ENCODE measurements at places on chromosomes 16 and 17. TPM values are rescaled to one million over a fixed set of nuclear protein-coding genes. Genes with fewer than 3 reads are reported as not detected.

The TBL3 gene
- 48.0 TPM for polyA plus RNA-seq

The SPEM1 gene
- polyA plus RNA-seq, result not detected

The CHP2 gene
- polyA plus RNA-seq, result not detected

The TBC1D3G gene
- polyA plus RNA-seq, result not detected

The ZP2 gene
- polyA plus RNA-seq, result not detected

The ZFHX3 gene
- polyA plus RNA-seq, result not detected

The MYO18A gene
- 16.8 TPM for polyA plus RNA-seq

The SMIM36 gene
- polyA plus RNA-seq, result not detected

GRCh38 chr17:76366247-76366646 is 12.5 kb upstream of the PRPSAP1 start:
- H3K27ac ChIP-seq, result no peak overlapping the region
- no peaks in the 10 kb centered on the region for H3K27me3 ChIP-seq
- no peak overlapping the region for H3K4me3 ChIP-seq

DNA sequence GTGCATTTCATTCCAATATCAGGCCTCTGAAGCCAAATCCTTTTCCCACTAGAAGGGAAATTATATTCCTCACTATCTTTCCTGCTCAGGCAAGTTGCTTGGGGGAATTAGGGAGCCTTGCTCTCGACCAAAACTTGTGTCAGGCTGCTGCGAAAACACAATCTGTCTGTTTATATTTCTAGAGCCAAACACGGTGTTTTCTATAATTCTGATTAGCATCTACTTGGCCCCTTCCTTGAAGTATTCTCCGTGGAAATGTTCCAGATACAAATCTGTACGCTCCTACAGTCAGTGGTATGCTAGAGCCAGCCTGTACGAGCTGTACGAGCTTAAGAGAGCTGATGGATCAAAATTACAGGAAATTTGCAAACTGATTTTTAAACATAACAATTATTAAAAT is 299.3 kb upstream of the SALL1 start:
- no peak for DNase-seq
- no peak overlapping the region for H3K4me3 ChIP-seq
- H3K27ac ChIP-seq, result no peak overlapping the region
- H3K27me3 ChIP-seq, result no peaks in the 10 kb centered on the region

DNA sequence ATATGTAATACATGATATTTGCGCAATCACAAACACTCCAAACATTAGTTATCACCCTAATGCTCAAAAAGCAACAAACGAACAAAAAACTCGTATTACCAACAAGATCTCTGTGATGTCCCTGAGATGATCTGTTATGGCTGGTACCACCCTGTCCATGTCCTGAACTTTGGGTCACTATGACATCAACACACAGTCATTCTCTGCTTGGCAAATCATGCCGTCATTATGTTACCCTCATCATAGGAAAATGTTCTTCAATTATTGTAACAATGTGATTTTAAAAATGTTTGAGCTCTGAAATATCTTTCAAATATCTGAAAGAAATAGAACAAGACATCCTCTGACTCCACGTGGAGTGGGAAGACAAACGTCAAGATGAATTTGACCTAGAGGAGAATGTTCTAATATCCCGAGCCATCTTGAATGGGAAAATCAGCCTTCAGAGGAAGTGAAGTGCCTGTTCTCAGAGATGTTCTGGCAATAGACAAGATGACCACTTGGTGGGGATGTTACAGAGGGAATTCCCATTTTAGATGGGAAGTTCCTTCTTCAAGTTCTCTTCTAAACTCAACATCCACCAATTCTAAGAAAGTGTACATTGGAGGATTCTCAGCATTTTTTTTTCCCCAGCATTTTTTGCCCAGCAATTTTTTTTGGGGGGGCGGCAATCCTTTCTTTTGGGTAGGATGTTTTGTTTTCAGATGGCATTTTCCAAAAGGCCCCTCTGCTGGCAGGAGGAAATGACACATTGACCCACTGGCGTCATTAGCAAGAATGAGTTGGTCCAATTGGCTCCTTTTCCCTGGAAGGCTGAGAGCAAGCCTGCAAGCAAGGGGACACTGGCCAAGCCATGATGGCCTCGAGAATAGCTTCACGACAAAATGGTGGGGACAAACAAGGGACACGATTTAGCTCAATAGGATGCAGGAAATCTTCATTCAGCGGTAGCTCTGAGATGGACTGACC is 3.7 kb upstream of the HSD17B2 start:
- DNase-seq, result no peak
- H3K4me1 ChIP-seq, result no peaks in the 10 kb centered on the region
- peaks cover 2% of the 10 kb centered on the region for H3K27me3 ChIP-seq
- no peak overlapping the region for H3K27ac ChIP-seq
- H3K4me3 ChIP-seq, result no peak overlapping the region

GRCh38 chr16:56939801-56940200 is 7.9 kb downstream of the HERPUD1 start:
- DNase-seq, result no peak
- H3K4me3 ChIP-seq, result peak overlapping the region; percentile 70
- no peaks in the 10 kb centered on the region for H3K27me3 ChIP-seq
- peak overlapping the region; percentile 85 for H3K27ac ChIP-seq

DNA sequence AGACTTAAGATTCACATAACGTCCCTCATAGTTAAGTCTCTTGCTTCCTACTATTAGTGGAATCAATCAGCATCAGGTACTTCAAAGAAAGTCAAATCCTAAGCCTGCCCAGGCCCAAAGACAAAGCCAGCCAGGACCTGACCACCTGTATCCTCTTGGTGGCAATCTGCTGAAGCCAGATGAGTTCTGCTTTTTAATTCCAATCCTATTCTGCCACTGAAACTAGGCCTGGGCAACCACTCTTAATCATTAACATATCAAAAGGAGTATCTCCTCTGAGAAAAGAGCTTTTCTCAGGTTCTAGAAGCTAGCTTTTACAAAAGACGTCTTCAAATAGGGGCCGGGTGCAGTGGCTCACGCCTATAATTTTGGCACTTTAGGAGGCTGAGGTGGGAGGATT is 15.1 kb upstream of the GLG1 start:
- H3K4me3 ChIP-seq, result no peak overlapping the region
- peaks cover 54% of the 10 kb centered on the region for H3K36me3 ChIP-seq
- no peak for DNase-seq
- H3K4me1 ChIP-seq, result no peaks in the 10 kb centered on the region

- H3K4me1 ChIP-seq, result no peaks in the 10 kb centered on the region
- H3K27me3 ChIP-seq, result no peaks in the 10 kb centered on the region
- no peaks in the 10 kb centered on the region for H3K36me3 ChIP-seq
- no peak for DNase-seq
Observed at GRCh38 chr16:57754354-57755060, 18.9 kb downstream of the KATNB1 start.

- no peak overlapping the region for H3K4me3 ChIP-seq
- H3K27me3 ChIP-seq, result no peaks in the 10 kb centered on the region
- peaks cover 26% of the 10 kb centered on the region for H3K36me3 ChIP-seq
- DNase-seq, result peak; percentile 42
- H3K4me1 ChIP-seq, result peaks cover 19% of the 10 kb centered on the region
Observed at GRCh38 chr16:1723450-1724147, 17.6 kb downstream of the MAPK8IP3 start.

GRCh38 chr16:31113121-31114120 is 4.0 kb upstream of the KAT8 start:
- H3K27me3 ChIP-seq, result no peaks in the 10 kb centered on the region
- no peak overlapping the region for H3K27ac ChIP-seq
- H3K36me3 ChIP-seq, result peaks cover 9% of the 10 kb centered on the region
- no peak overlapping the region for H3K4me3 ChIP-seq

- DNase-seq, result peak; percentile 74
- peak overlapping the region; percentile 98 for H3K27ac ChIP-seq
- no peaks in the 10 kb centered on the region for H3K27me3 ChIP-seq
- peak overlapping the region; percentile 98 for H3K4me3 ChIP-seq
- H3K36me3 ChIP-seq, result peaks cover 20% of the 10 kb centered on the region
- peaks cover 65% of the 10 kb centered on the region for H3K4me1 ChIP-seq
Observed at GRCh38 chr17:50865060-50865867, 890 bp downstream of the TOB1 start.

DNA sequence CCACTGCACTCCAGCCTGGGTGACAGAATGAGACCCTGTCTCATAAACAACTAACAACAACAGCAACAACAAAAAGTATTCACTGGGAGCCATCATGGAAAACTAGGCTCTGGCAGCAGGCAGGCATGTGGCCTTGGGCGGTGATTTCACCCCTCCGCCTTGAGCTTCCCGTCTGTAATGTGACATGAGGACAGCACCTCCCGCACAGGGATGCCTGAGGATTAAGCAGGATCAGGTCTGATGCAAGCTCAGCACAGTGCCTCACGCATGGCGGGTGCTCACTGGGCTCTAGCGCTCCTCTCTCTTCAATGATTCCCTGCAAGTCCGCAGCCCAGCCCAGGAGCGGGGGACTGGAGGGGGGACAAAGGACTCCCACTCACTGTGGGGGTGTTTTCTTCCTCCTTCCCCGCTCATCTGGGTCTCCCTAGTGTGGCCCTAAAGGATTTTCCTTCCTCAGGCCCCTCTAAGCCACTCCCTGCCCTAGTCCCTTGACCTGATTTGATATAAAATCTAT is 2.8 kb downstream of the PLCD3 start:
- no peaks in the 10 kb centered on the region for H3K36me3 ChIP-seq
- H3K27me3 ChIP-seq, result no peaks in the 10 kb centered on the region
- no peak for DNase-seq
- no peak overlapping the region for H3K27ac ChIP-seq
- no peak overlapping the region for H3K4me3 ChIP-seq

GRCh38 chr17:21129023-21129681 is 2.4 kb downstream of the DHRS7B start:
- H3K36me3 ChIP-seq, result no peaks in the 10 kb centered on the region
- DNase-seq, result no peak
- H3K27ac ChIP-seq, result no peak overlapping the region
- no peak overlapping the region for H3K4me3 ChIP-seq

DNA sequence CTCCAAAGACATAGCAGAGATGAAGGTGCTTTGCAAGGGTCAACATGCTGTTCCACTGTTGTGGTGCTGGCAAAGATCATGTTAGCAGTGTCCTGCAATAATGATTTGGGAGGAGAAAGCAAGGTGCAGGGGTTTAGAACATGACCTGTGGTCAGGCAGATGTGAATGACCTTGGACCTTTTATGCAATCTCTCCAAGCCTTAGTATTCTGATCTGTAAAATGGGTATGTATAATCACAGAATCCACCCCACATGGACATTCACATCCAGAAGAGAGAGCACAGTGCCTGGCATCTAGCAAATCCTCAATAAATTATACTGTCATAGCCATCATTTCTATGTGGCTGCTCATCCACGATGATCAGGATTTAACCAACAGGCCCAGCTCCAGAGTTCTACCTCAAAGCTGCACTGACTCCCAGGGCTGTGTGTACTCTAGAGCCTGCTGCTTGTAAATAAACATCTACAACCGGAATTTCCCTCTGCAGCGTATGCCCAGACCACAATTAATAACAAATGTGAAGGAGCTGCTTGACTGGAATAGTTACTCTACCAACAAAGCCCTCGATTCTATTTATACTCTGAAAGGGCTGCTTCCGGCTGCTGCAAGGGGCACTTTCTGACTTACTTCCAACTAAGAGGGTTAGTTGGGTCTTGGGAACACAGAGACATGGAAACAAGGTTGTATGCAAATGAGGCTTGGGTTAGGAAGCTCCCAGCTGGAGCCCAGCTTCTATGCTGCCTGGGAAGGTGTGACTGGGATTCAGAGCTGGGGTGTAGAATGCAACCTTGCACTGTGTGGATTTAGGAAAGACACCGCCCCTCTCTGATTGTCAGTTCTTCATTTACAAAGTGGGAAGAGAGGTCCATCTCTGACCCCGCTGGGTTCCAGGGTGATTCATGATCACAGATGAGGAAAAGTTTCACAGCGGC is 265.2 kb downstream of the XYLT1 start:
- H3K27me3 ChIP-seq, result no peaks in the 10 kb centered on the region
- no peak overlapping the region for H3K27ac ChIP-seq
- no peak for DNase-seq
- H3K4me1 ChIP-seq, result no peaks in the 10 kb centered on the region

GRCh38 chr17:58324409-58325288 is 3.9 kb downstream of the TSPOAP1 start:
- H3K4me1 ChIP-seq, result peaks cover 49% of the 10 kb centered on the region
- DNase-seq, result peak; percentile 22
- no peak overlapping the region for H3K27ac ChIP-seq
- peaks cover 2% of the 10 kb centered on the region for H3K36me3 ChIP-seq
- no peaks in the 10 kb centered on the region for H3K27me3 ChIP-seq

GRCh38 chr17:13337864-13338371 is 263.8 kb downstream of the HS3ST3A1 start:
- H3K4me3 ChIP-seq, result no peak overlapping the region
- H3K27me3 ChIP-seq, result peaks cover 5% of the 10 kb centered on the region
- no peak overlapping the region for H3K27ac ChIP-seq
- DNase-seq, result peak; percentile 25
- H3K4me1 ChIP-seq, result no peaks in the 10 kb centered on the region

DNA sequence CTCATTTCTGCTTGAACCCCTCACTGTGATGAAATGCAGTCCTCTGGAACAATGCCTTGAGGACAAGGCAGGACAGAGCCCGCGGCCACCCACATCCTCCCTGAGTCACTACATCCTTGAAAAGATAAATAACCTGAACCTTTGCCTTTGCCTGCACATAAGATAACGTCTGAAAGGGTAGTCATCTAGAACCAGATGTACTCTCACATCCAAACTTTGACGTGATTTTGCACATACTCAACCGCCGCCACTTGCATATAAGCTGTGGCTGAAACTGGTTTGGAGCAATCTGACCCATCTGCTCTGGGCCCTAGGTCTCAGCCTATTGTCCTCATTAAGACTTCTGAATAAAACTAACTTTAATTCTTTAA is 252.1 kb downstream of the PHKB start:
- no peak overlapping the region for H3K27ac ChIP-seq
- H3K4me1 ChIP-seq, result no peaks in the 10 kb centered on the region
- H3K36me3 ChIP-seq, result no peaks in the 10 kb centered on the region
- H3K4me3 ChIP-seq, result no peak overlapping the region
- no peaks in the 10 kb centered on the region for H3K27me3 ChIP-seq
- DNase-seq, result peak; percentile 49

- H3K27me3 ChIP-seq, result no peaks in the 10 kb centered on the region
- no peaks in the 10 kb centered on the region for H3K36me3 ChIP-seq
- H3K27ac ChIP-seq, result no peak overlapping the region
Observed at GRCh38 chr17:60158751-60159478, 9.1 kb downstream of the CA4 start.

DNA sequence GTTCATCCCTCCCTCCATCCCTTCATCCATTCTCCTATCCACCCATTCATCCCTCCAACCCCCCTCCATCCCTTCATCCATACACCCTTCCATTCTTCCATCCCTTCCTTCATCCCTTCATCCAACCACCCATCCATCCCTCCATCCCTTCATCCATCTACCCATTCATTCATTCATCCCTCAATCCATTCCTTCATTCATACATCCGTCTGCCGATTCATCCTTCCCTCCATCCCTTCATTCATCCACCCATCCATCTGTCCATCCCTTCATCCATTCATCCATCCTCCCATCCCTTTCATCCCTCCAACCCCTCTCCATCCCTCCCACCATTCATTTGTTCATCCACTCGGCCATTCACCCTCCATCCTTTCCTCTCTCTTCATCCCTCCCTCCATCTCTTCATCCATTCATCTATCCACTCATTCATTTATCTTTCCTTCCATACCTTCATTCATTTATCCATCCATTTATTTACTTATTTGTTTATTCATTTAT is 95.7 kb downstream of the FOXL1 start:
- no peaks in the 10 kb centered on the region for H3K36me3 ChIP-seq
- no peak overlapping the region for H3K4me3 ChIP-seq
- DNase-seq, result no peak
- no peaks in the 10 kb centered on the region for H3K27me3 ChIP-seq
- H3K4me1 ChIP-seq, result no peaks in the 10 kb centered on the region

- H3K36me3 ChIP-seq, result no peaks in the 10 kb centered on the region
- no peak overlapping the region for H3K27ac ChIP-seq
- H3K27me3 ChIP-seq, result no peaks in the 10 kb centered on the region
- no peak overlapping the region for H3K4me3 ChIP-seq
- no peaks in the 10 kb centered on the region for H3K4me1 ChIP-seq
Observed at GRCh38 chr17:72514891-72515290, 394.1 kb downstream of the SOX9 start.

Data from CD4-positive, CD25-positive, alpha-beta regulatory T cell (primary cell).